NCI-H1417 treated with DMSO at 0.1 percent for 48 hours (cell line): ENCODE measurements at places on chromosomes 7 and 10.

GRCh38 chr10:78267598-78267997 is 233.9 kb downstream of the RPS24 start:
- DNase-seq = no peak

- no peak for DNase-seq
Observed at GRCh38 chr10:93762979-93763391, 5.2 kb downstream of the LGI1 start.

DNA sequence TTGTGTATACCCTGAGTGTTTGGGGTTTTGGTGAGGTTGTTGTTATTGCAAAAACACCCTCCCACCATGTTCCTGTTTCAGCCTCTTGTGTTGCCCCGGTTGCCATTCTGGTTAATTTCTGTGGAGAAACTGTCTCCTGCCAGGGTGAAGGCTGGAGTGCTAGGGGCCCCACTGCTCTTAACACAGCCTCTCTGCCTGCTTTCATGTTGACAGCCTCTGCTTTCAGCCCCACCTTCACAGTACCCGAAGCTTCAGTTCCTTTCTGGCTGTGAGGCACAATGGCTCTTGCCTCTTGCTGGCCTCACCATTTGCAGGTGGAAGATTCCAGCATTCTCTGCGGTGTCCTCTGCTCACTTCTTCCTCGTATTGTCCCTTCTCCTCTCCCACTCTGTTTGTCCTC is 19.2 kb downstream of the SLC18A2 start:
- no peak for DNase-seq

- no peak for DNase-seq
Observed at GRCh38 chr10:513393-513792, 176.1 kb downstream of the DIP2C start.

- DNase-seq = no peak
Observed at GRCh38 chr7:30526163-30526562, 21.5 kb upstream of the GGCT start.

DNA sequence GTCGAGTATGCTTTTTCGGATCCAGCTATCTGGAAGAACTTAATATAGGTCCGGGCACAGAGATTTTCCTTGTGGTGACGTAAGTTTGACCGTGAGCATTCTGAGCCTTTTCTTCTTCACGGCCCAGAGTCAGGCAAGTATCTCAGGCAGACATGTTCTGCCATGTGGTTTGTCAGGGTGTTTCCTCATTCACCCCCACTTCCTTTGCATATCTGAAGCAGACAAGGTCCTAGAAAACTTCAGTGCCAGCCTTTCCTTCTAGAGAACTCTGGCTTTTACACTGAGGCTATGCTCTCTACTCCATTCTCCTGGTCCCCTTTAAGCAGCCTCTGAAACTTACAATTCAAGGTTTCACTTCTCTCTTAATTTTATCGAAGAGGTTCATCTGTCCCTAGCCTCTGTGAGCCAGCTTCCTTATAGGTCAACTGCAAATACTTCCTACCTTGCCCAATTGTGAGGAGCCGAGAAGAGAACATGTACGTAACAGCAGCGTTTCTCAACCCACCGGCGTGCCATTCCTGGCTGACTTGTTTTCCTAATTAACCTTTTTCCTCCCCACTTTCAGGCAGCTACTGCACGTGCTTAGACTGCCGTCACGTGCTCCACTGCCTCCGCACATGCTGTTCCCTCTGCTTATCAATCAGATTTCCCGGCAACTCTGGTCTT is 47.3 kb downstream of the CDCA7L start:
- no peak for DNase-seq

DNA sequence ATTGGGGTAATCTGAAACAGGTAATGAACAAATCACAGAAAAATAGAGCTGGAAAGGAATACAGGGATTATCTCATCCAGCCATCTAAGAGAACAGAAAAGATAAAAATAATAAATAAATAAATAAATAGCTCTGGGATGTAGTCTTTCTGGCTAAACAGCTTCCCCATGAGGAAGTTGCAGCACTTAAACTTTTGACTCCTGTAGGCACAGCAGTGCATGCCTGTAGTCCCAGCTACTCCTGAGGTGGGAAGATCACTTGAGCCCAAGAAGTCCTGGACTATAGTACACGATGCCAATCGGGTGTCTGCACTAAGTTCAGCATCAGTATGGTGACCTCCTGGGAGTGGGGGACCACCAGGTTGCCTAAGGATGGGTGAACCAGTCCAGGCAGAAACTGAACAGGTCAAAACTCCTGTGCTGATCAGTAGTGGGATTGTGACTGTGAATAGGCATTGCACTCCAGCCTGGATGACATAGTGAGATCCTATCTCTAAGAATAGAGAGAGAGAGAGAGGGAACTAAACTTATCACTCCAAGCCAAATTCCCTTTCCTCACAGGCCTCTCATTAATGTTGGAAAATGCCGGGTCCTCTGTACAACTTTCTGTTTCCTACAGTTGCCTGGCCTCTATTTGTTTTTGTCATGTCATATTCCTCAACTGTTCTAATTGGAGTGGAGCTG is 61.7 kb upstream of the CDK13 start:
- no peak for DNase-seq

- no peak for DNase-seq
Observed at GRCh38 chr10:109893386-109893785, 29.9 kb downstream of the XPNPEP1 start.

DNA sequence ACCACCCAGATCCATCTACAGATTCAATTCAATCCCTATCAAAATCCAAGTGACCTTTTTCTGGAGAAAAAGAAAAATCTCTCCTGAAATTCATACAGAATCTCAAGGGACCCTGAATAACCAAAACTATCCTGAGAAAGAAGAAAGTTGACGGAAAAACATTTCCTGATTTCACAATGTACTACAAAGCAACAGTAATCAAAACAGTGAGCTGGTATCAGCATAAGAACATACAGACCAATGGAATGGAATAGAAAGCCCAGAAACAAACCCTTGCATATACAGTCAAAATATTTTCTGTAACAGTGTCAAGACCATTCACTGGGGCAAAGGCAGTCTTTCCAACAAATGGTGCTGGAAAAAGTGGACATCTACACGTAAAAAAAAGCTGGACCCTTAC is 89.9 kb downstream of the JMJD1C start:
- no peak for DNase-seq

DNA sequence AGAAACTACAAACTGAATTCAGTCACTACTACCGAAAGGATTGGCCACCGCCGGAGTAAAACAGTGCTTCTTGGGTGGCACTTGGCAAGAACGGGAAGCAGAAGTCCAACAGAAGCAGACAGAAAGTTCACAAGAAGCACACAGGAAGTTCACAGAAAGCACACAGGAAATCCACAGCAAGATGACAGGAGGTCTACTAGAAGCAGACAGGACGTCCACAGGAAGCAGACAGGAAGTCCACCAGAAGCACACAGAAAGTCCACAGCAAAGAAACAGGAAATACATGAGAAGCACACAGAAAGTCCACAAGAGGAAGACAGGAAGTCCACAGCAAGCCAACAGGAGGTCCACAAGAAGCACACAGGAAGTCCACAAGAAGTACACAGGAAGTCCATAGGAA is 399.2 kb upstream of the AUTS2 start:
- DNase-seq = no peak
